ENCODE measurements at places on chromosomes 7 and 10.

GRCh38 chr7:41796331-41796730 is 93.4 kb upstream of the INHBA start:
- DNase-seq, result no peak

DNA sequence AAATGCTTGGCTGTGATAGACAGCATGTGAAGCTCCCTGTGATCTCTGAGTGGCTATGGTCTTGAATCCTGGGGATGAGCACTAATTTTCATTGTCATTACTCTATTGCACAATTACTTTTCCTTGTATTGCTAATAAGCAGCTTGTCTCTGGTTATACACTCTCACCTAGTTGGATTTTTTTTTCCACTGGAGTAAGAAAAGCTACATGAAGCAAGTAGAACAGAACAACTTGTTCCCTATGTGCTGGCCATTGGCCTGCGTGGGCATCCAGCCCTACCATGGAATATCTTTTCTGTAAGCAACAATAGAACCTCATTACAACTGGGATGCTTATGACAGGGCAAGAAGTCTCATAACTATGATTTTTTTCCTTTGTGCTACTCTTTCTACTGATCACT is 807.4 kb downstream of the TNS3 start:
- no peak for DNase-seq

DNA sequence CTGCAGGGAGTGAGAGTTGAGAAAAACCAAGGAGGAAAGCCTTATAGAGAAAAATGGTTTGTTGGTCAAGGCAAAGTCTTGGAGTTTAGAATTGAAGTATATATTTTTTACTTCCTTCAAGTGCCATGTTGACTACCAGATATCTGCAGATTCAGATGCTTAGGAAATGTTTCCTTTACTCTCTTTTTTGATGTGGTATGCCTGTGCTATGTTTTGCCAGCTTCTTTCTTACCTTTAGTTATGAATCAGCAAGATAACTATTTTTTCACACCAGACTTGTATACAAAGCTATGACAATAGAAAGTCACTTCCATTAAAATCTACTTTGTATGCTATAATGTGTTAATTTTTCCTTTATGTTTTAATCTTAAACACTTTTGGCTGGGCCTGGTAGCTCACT is 3.6 kb downstream of the R3HCC1L start:
- DNase-seq, result no peak

GRCh38 chr7:38177621-38178003 is 433 bp upstream of the STARD3NL start:
- no peak for DNase-seq

Data from right hindlimb (tissue), 1 donor.